ENCODE measurements at places on chromosomes 5 and 9.

- DNase-seq, result no peak
These were observed 665 bp downstream of the RASA1 start for GRCh38 chr5:87268126-87268969.

GRCh38 chr5:44402084-44402483, 12.9 kb upstream of the FGF10 start:
- DNase-seq, result no peak

DNA sequence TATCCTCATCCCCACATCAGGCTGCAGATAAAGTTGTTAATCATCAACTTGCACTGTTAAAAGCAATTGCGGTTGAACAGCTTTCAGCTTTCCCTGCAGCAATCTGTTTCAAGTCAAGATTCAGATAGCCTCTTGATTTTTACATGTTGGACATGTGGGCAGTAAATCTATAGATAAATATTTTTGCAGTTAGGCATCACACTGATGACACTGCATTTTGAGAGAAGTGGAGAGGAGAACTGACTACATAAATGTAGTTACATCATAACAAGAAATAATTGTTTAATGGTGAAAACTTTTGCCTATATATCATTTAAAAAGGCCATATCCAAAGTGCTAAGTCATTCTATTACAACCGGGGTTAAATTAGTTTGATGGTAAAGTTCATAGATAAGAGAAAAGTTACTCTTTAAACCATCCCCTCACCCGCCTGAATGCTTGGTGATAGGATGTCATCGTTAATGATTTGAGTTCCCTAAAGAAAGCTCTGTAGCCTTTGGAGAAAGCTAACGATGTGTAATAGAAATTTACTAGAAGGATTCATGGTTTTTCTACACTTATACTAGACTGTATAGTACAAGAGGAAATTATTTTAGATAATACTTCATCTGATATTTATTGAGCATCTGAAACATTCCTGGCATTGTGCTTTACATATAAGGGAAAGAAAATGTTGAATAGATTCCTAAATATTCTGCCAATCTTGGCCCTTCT, 30.8 kb upstream of the ALDH1A1 start:
- no peak for DNase-seq

DNA sequence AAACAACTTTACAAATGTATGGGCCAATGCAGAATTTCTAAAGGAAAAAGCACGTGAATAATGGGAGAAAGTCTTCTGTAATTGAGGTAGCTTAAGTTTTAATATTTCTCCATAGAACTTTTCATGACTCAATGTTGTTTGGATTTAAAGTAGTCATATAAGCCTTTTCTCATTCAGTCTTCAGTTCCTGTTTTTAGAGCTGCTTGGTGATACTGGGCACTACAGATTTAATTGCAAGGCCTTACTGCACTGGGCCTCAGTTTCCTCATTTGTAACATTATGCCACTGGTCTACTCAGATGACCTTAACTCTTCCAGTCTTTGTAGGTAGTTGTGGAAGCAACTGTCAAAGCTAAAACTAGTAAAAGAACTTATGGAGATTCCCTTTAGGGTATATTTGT, 60.4 kb downstream of the WDR41 start:
- DNase-seq, result no peak

DNA sequence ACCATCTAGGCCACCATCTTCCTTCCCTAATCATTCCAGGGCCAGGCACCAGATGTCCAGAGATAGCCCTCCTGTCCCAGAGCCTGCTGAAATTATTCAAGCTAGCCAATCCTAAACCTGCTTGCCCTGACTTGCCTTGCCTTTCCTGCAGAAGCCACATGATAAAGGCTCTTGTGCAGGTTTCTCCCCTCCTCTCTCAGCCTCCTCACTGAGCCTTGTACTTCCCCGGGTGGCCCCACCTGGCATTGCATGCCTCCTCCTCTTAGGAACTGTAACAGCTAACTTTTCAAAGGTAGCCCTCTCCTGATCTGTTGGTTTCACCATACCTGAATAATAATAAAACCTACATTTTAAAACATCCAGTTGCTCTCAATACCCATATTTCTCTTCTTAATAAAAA, 42.6 kb downstream of the DIRAS2 start:
- DNase-seq, result no peak

- DNase-seq, result peak; percentile 17
These were observed 112.2 kb downstream of the MTX3 start for GRCh38 chr5:79878721-79879336.

GRCh38 chr5:37668524-37669047, 171.3 kb downstream of the GDNF start:
- no peak for DNase-seq

GRCh38 chr9:69867081-69867814, 46.6 kb downstream of the CFAP95 start:
- no peak for DNase-seq

- DNase-seq, result no peak
These were observed 400.8 kb upstream of the PTGER4 start for GRCh38 chr5:40278881-40279280.

GRCh38 chr5:111719773-111720172, 37.2 kb downstream of the NREP start:
- DNase-seq, result no peak

- no peak for DNase-seq
These were observed 44.9 kb downstream of the MACROH2A1 start for GRCh38 chr5:135353952-135354721.

- no peak for DNase-seq
These were observed 233.7 kb downstream of the SMARCA2 start for GRCh38 chr9:2248768-2249265.

DNA sequence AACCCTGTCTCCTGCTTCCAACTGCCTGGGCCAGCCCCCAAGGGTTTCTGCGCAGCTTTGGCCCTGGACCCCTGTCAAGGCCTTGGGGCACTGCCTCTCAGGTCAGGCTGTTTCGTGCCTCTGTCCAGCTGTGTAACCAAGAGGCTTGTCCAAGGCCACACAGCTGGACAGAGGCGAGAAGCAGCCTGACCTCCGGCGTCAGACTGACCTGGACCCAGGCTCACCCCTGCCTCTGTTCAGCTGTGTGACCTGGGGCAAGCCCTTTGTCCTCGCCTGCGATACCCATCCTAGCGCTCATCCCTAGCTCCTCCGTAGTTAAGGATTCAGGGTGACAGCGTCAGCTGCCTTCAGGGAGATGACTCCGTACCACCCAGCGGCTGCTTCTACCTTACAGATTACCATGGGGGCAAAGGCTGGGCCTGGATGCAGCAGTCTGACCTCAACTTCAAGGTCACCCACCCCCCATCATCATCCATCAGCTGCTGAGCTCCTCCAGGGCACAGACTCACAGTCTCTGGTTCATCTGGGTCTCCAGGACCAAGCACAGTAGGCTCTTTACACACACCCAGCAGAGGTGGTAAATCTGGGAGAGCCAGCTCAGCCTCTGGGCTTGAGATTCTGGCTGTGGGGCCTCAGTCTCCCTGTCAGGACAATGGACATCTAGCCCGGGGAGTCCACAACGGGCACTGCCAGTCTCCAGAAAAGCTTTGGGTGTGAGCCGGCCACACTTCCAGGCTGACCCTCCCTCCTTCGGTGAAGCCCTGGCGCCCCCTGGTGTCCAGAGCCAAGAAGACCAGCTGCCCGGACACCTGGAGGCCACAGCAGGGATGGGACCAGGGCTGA, 7.9 kb downstream of the AK1 start:
- DNase-seq, result peak; percentile 87

DNA sequence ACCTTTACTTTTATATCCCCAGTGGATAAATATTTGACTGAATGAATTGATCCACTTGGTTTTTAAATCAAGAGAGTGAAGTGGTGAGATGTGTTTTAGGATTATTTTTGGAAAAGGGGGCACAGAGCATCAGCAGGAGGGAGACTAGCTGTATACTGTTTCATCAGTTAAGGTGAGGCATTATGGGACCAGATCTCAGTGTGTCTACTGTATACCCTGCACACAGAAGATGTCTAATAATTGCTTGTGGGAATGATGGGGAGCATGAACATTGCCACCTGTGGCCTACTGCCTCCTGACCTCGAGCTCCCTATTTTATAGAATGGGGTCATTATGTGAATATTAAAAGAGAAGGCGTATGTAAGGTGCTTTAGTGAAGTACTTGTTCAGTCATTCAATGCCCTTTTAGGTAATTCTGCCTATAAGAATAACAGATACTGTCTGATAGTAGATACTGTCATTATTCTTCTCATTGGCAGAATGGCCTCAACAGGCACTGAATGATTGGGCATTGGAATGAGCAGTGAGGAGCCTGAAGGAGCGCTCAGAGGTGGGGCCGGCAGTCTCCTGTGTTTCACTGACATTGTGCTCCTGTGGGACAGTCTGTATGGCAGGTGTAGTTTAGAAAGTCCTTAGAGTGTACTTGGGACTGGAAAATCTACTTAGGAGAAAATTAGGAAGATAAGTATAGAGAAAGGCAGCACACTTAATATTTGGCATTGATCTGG, 47.4 kb upstream of the FAM120AOS start:
- no peak for DNase-seq

DNA sequence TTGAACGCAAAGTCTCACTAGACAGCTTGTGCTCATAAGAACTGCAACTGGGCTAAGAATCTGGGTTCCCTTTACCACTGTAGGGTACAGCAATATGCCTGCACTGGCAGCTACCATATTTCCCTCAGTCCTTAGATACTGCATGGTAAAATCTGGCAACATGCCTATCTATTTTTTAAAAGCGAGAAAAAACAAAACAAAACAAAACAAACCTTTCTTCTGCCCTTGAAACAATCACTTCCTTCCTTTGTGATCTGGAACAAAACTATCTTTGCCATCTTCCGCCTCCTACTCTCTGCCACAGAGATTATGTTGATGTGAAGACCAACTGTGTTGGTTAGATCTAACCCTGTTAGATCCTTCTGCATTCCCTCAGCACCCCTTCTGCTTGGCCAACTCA, 242.9 kb downstream of the EBF1 start:
- no peak for DNase-seq

GRCh38 chr5:154316223-154316935, 125.8 kb downstream of the GALNT10 start:
- no peak for DNase-seq

GRCh38 chr5:172790496-172790889, 19.5 kb upstream of the DUSP1 start:
- no peak for DNase-seq

DNA sequence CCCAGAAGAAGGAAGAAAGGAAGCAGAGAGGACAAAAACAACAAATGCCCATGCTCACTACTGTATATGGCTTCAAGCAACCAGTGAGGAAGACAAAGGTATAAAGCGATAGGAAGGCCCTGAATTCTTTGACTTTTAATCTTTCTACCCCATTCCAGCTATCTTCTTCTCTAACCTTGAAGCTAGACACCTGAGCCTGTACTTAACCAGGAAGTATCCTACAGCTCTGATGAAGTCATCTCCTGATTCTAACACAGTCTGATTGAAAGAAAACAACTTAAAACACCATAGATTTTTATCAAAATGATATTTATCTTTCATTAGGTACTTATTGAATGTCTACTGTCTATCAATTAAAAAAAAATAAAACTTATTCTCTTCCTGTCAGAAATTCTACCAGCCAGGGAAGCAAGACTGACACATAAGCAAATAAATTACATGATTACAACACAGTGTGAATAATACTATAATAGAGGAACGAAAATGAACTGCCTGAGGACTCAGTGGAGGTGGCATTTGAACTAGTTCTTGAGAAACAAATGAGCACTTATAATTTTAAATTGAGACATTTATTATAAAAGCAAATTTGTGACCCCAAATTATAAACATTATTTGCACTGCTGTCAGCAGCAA, 123.3 kb upstream of the ELL2 start:
- peak; percentile 82 for DNase-seq

GRCh38 chr5:66416698-66417097, 179.5 kb upstream of the MAST4 start:
- DNase-seq, result no peak

GRCh38 chr5:115946655-115947054, 15.6 kb upstream of the LVRN start:
- DNase-seq, result no peak

DNA sequence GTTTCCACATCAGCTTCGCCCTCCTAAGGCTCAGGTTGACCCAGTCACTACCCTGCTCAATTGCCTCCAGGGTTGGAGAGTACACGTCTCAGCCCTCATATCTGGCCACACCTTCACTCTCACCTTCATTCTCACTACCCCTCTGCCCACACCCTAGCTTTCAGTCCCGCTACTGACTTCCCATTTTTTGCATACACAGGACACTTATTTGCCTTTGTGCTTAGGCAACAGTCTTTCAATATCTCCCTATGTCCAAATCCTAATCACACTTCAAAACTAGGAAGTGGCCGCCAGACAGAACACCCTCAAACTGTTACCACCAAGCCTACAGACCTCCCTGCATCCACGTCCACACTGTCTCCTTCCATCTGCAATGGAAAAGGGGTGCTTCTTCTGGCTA, 10.9 kb downstream of the MCTP1 start:
- peak; percentile 56 for DNase-seq

GRCh38 chr5:15013654-15014463, 142.3 kb upstream of the ANKH start:
- peak; percentile 61 for DNase-seq

DNA sequence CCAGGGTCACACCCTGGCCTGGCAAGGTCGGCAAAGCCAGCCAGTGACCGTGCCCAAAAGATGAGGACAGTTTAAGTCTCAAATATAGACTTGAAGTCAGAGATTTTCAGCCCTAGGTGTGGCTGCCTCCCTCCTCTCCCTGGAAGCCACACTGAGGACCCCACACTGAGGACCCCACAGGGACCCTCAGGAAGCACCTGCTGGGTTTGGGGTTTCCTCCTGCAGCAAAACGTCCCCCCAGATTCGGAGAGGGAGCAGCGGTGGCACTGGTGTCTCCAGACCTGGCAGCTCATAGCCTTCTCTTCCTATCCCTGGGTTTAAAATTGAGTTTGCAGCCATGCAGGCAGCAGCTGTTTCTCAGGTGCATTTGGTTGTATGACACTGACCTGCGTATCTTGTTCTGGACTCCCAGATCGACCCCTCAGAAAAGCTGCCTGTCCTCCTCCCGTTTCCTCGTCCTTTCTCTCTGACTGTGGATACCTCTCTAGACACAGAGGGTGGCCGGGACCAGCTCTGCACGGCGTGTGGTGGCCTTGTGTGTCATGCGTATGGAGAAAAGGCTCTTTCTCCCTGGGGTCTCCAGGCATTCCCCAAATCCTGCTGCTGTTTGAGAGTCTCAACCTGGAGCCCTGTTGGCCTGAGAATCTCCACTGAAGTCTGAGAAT, 36.6 kb downstream of the MRPL36 start:
- DNase-seq, result no peak

GRCh38 chr5:125026867-125027731, 280.7 kb upstream of the ZNF608 start:
- DNase-seq, result no peak

Data from inflammatory macrophage treated with lipopolysaccharide for 4 hours (primary cell).